ENCODE measurements at places on chromosomes 6 and 20.
A peak's percentile ranks its signal among the peaks of the same experiment; 100 is the strongest.

DNA sequence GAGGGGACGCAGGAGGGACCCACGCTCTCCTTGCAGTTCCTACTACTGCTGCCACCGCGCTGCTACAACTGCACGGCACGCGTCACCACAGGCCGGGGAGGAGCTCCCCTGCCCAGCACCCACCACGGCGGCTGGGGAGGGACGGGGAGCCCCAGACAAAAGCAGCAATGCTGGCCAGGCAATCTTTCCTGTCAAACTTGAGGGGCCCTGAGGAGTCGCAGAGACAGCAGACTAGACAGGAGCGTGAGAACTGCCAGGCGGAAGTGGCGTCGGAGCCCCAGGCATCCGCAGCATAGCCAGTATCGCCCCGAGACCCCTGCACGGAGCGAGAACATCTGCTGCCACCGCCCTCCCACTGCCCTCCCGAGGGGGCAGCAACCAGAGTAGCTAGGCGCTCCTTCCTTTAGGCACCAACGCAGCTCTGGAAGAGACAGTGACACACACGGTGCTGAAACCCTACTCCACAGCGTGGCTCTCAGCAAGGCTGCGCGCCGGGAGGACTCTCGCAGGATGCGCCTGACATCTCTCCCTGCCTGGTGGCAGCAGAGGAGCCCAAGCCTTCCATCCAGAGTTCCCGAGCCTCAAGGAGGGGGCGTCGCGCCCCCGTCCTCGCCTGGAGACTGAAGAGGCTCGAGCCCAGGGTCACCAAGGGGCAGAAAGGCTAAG, 2.2 kb downstream of the TAF4 start:
- no peak for DNase-seq

DNA sequence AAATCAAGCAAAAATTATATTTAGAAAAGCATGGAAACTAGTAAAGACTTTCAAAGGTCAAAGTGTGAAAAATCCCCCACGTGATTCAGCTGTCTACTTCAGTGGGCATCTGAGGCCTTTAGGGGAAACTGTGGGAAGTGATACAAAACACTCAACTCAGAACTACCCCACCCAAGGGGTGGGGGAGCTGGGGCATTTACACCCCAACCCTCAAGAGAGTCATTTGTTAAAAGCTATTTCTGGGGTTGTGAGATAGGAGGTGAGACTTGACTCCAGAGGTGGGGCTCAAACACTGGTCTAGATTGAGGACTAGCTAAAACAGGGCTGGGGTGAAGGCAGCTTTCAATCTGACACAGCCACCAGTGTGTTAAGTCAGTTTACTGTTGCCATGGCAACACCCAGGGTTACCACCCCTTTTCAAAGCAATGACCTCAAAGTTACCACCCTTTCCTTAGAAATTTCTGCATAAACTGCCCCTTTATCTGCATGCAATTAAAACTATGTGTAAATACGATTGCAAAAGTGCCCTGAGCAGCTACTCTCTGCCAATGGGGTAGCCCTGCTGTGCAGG, 9.9 kb upstream of the GTSF1L start:
- no peak for DNase-seq

DNA sequence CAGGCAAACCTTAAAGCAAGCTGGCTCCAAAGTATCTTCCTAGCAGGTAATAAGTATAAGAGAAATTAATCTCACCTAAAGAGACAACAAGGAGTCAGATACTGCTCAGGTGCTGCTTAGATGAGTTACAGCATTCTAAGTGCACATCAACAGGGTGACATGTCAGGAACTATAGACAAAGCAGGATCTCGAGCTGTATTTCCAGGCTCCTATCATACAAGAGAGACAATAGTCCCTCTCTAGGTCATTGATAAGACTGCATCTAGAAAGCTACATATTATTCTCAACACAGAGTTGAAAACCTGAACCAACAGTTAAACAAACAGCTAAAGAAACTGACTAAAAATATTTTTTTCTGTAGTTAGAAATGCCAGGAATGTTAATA, 3.9 kb downstream of the PTPRK start:
- DNase-seq, result no peak

DNA sequence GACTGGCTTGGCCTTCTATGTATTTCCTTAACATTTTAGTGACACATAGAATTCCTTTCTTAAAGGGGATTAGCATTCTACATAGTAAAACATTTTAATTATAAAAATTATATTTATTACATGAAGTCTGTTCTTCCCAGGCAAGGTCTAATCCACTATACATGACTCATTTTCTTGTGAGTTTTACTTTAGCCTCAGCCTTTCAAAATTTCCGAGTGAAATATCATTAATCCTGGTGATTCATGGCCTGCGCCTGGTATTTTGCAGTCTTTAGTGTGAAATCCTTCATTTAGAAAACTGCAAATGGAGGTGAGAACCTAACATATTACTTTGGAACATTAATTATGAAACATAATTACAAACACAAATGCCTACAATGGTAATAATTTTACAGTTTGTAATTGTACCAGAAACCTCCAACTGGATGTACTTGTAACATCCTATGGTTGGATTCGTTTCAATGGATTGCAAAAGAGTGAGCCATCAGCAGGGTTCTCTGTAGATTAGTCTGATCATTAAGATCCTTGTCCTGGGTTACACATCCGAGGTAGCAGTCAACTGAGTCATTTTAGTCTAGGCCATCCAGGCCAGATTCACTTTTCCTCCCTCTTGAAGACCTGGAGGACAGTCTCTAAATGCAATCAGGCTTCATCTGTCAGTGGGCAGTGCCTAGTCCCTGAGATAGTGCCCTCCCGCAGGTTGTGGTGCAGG, 272.0 kb downstream of the PACRG start:
- DNase-seq, result no peak

GRCh38 chr20:58019850-58020625, 208.4 kb downstream of the ANKRD60 start:
- no peak for DNase-seq

DNA sequence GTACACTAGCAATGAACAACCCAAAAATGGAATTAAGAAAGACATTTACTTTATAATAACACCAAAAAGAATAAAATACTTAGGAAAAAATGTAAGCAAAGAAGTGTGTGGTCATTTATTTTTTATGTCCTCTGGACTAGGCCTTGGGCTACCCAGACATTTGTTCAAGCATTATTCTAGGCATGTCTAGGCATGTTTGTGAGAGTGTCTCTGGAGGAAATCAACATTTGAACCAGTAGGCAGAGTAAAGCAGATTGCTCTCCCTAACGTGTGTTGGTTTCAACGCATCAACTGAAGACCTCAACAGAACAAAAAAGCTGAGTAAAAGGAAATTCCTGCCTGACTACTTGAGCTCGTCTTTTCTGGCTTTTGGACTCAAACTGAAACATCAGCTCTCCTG, 84.5 kb downstream of the ANKEF1 start:
- DNase-seq, result no peak

GRCh38 chr20:63309261-63310071, 16.5 kb downstream of the COL20A1 start:
- DNase-seq, result peak; percentile 74

GRCh38 chr20:3045816-3046676, at the start of gene MRPS26:
Gene MRPS26, plus strand, starts transcription at chr20:3046052. Its CDS starts 17 bp downstream, at chr20:3046069.
- DNase-seq, result peak; percentile 94

DNA sequence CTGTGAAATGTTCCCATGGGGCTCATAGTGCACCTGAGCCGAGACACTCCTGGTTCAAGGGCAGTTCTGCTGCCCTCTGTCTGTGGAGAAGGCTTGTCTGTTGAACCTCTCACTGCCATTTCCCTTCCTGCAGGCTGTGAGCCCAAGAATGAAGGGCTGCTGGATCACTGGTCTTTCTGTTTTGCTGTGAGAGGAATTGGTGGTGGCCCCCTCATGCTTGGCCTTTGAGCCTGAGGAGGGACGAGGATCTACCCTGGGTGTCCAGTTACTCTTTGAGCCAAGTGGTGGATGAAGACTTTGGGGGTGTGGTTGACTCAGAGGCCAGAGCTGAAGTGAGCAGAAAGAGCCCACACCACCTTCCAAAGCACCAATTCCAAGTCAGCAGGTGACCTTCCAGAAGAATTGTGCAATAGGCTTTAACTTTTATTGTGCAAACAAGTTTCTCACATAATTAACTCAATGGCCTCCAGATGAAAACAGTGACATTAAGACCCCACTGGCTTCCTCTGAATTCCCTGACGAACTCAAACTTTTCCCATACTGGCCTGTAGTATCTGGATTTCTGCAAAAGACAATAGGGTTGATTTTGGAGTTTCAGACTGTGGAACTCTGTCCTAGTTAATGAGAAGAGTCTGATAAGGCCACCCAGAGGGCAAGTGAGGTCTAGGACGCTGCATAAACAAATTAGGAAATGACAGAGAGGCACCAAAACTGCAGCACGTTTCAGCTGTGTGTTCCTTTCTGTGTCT, 101.5 kb downstream of the PHACTR3 start:
- DNase-seq, result no peak

DNA sequence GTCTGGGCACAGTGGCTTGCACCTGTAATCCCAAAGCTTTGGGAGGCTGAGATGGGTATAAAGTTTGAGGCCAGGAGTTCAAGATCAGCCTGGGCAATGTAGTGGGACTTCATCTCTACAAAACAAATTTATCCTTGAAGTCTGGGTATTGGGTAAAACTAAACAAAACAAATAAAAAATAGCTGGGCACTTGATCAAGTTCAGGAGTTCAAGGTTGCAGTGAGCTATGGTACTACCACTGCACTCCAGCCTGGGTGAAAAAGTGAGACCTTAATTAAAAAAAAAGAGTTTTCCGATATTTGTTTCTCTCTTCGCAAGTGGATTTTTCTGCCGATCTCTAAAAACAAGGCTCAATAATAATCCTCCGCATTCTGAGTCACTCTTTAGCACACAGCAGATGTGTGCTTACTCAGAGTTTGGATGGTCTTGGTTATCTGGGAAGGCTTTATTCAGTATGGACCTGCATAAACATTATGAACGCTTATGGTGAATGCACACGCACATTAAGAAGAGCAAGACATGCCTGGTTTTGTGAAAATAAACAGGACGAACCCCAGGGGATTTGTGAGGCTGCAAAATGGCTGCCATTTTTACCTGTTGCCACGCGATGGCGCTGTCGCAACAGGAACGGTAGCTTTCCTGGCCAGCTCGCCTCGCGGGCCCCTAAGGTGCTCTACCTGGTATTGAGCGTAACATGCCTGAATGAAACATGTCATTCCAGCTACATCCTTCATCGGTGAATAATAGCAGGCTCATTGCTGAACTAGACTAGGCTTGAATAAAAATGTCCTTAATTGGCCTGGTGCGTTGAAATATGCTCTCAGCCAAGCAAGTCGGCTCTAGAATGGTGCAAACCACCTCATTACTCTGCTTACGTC, 6.0 kb downstream of the OPN5 start:
- DNase-seq, result peak; percentile 53

GRCh38 chr6:136144251-136145023, 105.7 kb downstream of the MTFR2 start:
- no peak for DNase-seq

DNA sequence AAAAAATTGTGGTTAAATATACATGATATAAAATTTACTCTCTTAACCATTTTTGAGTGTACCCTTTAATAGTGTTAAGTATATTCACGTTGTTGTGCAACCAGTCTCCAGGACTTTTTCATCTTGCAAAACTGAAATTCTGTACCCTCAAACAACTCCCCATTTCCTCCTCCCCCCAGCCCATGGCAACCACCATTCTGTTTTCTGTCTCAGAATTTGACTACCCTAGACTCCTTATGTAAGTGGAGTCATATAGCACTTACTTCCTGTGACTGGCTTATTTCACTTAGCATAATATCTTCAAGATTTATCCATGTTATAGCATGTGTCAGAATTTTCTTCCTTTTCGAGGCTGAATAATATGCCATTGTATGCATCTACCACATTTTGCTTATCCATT, 5.1 kb downstream of the VPS16 start:
- DNase-seq, result no peak

DNA sequence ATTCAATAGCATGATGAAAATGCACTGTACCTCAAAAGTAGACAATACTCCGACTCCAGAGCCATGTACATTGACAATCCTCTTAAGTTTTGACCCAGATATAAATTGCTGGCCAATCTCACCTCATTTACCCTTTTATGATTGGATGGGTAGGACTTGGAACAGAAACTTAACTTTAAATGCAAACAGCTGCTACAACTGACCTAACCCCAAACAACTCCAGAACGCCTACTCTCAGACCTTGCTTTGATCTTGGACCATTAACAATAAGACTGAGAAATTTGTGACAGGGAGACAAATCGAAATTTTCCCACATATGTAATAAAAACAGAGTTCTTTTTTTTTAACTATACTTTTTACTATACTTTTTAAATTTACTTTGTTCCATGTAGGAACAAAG, 200.5 kb upstream of the MCHR2 start:
- no peak for DNase-seq

DNA sequence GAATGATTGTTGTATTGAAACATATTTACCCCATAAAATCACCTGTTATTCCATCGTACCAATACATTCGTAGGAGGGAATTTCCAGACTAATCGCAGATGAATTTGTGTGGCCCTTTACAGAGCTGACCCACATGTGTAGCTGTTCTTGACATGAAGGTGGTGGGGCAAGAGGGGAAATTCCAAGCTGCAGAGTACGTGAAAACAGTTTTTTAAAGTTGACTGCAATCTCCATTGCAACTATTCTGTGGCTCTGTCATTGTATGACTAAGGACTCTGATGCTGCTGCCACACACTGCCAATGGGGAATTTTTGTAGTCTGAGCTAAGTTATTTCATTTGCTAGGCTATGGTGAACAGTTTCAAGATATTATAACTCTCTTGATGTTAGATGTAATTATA, 46.4 kb upstream of the ADTRP start:
- DNase-seq, result no peak

DNA sequence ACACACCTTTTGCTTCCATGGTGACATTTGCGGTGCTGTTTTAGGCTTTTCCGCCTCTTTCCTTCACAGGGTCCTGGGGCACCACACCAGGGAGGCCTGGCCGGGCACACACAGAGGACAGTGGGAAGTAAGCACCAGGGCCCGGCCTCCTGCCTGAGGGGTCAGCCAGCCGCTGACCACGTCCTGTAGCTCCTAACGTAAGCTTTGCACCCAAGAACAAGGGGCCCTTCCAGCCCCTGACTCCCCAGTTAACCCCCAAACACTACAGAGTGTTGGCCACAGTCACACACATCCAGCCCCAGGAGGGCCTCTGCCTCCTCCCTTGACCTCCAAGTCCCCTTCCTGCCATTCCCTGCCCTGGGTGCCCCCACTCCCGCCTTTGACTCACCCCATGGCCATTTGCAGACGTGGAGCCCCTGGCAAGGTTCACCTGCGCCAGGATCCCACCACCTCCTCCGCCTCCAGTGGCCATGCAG, 54.7 kb downstream of the YTHDF1 start:
- DNase-seq, result peak; percentile 10

- no peak for DNase-seq
Measured at GRCh38 chr6:85594197-85594930, 706 bp upstream of the SNX14 start.

DNA sequence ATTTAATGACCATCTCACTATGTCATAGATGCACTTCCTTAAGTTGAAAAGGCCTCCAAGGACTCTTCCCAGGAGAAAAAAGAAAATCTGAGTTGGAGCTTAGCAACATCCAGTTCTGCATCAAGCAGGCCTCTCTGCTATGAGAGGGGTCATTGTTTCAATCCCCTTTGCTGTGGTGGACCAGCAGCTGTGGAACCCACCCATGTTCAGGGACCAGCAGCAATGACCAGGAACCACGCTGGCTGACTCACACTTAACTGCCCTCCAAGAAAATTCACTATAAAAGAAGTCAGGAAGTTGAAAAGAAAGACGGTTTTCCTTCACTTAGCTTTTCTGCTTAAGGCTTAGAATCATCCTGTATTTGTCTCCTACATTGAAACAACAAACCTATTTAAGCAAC, 1062.4 kb upstream of the FLRT3 start:
- no peak for DNase-seq
